Caudate nucleus (tissue), 63 donors: ENCODE measurements at places on chromosomes 16 and 17.

- DNase-seq: peak; percentile 19
Measured at GRCh38 chr17:2706911-2707510, 4.6 kb downstream of the CLUH start.

- no peak for DNase-seq
Measured at GRCh38 chr16:2530629-2531318, 434 bp downstream of the CEMP1 start.

DNA sequence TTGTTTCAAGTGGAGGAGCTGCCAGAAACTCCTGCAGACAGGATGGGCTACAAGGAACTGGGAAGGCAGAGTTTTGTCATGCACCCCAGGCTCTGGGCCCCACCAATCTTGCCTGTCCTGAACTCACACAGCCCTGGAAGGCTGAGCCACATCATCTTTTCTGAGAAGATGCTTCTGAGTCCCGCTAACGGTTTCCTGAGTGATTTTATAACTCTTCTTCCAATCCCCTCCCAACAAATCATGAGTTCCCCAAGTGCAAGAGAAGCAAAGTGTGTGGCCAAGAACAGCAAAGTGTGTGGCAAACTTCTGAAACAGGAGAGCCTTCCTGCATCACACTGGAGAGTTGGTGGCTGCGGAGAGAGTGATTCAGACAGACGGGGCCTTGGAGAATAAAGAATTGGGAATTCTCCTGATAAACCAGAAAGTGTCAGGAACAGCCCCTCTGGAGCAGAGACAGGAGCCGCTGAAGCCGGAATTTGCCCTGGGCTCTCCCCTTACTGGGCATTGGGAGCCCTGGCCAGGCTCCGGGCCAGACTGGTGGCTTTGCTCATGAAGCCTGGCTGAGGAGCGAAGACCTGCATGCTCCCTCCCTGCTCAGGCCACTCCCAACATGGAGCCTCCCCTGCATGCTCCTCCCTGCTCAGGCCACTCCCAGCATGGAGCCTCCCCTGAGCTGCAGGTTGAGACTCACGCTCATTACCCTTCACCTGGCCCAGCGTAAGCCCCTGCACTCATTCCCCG, 47.2 kb downstream of the PITPNM3 start:
- no peak for DNase-seq

DNA sequence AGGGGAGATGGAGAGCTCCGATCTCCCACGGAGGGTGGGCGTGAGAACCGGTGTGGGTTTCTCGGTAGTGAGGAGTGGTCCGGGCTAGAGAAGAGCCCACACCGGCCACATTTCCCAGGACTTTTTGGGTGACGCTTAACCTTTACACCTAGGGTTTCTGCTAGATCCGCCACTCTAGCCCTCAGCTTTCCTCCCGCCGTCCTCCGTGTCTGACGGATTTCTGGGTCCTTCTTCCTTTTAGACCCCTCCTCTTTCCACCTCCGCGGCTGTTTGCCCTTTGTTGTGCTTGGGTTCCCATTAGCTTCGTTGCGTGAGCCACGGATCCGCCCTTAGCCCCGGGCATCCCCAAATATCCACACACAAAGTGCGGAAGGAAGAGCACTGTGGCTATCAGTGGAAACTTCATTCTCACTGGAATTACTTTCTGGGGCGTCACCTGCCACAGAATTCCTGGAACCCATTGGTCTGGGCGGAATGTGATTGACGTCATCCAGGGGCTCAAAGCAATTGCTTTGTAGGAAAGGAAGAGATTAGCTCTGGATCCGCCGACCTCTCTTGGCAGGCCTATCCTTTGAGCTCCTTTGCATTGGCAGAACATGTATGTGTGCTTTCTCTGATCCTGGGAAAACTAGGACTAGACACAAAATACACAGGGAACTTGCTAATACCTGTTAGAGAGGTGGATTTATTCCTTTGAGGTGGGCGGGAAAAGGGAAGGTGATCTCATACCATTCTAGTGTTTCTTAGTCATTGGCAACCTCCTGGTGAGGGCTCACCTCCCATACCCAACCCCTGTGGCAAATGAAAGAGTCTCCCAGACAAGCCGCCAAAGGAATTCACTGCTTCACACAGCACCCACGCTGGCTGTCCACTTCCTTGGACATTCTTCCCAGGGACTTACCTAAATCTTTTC, 654 bp downstream of the TNFAIP1 start:
- DNase-seq: peak; percentile 41

DNA sequence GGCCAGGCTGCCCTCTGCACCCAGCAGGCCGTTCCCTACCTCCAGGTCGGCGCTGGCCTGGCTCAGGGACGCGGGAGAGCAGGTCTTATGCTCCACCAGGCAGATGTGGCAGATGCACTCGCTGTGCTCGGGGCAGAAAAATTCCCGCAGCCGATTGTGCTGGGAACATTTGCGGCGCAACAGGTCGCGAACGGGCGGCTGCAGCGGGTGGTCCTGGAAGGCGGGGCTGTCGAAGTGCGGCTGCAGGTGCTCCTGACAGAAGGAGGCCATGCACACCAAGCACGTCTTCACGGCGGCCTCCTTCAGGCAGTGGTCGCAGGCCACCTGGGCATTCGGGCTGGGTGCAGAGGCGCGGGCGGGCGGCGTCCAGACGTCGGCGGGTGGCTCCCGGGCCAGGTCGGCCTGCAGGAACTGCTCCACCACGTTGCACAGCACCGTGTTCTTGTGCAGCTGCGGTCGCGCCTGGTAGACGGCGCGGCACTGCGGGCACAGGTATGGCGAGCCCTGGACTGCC, 439 bp downstream of the TRIM25 start:
- no peak for DNase-seq

- no peak for DNase-seq
Measured at GRCh38 chr17:1871756-1872155, 42.0 kb downstream of the RPA1 start.

GRCh38 chr16:88418869-88419268, 34.2 kb upstream of the ZFPM1 start:
- DNase-seq: no peak

- DNase-seq: no peak
Measured at GRCh38 chr16:86343796-86344585, 166.3 kb upstream of the FOXF1 start.

DNA sequence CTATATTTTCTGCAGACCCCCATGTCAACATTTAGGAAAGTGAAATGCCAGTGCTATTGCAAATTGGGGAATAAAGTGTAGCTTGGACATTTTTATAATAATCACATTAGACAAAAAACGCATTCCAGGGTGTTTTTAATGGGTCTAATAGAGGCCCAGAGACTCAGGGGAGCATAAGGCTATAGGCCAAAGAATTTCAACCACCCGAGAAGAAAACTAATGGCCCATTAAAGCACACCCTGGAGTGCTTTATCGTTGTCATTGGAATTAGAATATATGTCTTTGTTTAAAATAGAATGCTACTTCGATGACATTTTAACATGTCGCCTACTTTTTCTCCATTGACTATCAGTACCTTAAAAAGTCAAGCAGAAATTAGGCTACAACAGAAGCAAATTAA, 414.1 kb upstream of the CDH8 start:
- no peak for DNase-seq

- DNase-seq: no peak
Measured at GRCh38 chr16:73095885-73096421, 48.0 kb upstream of the ZFHX3 start.

DNA sequence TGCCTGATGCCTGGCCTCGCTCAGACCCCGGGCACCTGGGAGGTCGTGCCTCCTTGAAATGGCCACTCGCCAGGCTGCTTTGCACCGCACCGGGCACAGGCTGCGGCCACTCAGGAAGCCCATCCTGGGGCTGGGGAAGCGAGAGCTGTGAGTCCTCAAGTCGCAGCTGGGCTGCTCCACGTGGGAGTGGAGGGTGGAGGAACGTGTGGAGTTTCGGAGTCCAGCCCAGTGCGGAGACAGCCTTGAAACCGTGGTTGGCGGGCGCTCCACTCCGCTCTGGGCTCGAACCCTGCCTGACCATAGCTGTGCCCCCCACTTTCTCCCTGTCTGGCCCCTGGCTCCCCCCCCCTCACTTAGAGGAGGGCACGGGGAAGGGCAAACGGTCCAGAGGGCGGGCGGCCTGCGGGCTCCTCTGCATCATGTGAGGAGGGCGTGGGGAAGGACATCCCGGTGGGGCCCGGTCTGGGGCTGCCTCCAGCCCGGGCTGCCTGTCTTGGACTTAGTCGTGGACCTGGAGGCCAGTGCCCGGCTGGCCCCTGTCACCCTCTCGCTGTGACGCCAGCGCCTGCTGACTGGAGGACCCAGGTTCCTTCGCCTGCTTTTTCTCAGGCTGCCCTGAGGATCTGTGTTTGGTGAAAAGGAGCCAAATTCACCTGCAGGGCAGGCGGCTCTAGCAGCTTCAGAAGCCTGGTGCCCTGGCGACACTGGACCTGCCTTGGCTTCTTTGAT, 2.5 kb downstream of the UBE2I start:
- DNase-seq: no peak

GRCh38 chr17:41836550-41837196, 641 bp upstream of the NT5C3B start:
- no peak for DNase-seq

GRCh38 chr17:17548044-17548443, 43.5 kb downstream of the PEMT start:
- DNase-seq: peak; percentile 28

GRCh38 chr17:59617156-59617732, 2.5 kb upstream of the CLTC start:
- no peak for DNase-seq

DNA sequence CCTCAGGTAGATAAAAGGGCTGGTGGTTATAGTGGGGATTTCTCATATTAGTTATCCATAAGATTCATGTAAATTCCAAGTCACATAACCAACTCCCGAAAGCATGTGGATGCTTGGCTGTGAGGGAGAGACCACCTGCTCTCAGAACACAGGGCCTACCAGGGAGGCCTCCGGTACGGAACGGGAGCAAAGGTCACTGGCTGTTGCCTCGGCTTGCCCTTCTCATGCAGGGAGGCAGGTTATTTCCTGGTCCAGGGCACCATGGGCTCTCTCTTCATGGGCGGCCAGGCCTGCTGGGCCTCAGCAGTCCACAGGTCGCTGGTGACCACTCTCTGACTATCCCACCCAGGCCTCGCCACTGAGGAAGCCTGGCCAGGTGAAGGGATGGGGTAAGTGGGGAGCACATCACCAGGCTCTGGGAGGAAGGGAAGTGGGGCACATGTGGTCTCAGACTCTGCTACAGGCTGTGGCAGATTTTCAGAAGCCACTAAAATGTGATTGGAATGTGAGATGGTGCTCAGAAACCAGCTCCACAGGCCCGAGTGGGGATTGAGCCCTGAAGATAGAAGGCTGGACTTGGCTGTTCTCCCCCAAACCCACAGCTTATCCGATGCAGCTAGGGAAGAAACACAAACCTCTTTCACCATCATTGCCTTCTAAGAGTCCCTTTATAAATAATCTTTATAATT, 45.4 kb downstream of the HNF1B start:
- no peak for DNase-seq

DNA sequence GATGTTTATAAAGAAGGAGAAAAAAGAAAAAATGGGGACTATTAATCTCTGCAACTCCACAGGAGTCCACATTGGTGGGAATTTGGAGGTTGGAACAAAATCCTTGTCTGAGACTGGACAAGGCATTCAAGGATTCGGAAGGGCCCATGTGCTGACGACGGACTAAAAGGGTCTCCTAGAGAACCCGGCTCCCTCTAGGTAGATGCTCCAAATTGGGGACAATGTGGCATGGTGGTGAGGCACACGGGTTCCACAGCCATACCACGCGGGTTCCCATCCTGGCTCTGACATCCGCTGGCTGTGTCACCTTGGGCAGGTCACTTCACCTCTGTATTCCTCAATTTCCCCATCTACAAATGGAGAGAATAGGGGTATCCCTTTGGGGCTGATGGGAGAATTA, 227.4 kb downstream of the C16orf78 start:
- DNase-seq: no peak

GRCh38 chr16:766008-766819, 5.7 kb downstream of the MSLN start:
- no peak for DNase-seq

DNA sequence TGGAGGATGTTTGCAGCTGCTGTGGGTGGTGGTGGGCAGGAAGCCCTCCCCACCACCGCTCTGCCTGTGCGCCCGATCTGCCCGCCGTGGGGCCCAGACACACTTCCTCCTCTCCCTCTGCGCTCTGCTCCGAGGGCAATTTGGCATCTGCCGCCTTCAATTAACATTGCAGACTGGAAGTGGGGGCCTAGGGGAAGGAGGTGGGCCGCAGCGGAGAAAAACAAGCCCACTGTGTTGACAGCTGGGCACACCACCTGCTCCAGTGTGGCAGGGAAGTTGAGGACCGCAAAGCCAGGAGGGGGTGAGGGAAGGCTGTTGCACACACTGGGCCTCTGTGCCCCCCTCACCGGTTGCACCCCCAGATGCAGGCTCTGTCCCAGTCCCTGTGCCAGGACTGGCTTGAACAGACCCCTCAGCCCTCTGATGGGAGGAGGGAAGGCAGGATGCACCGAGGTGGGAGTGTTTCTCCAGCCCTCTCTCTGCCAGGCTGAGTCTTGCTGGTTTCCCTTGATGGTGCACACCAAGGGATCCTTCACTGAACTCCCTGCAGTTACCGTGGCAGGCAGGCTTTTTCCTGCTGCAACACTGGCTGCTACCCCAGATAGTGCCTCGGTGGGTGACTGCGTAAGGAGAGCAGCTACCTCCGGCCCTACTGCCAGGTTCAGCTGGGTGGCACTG, 72.8 kb upstream of the MED9 start:
- no peak for DNase-seq
